Keratinocyte (primary cell): ENCODE measurements at places on chromosomes 12 and 14. TPM values are rescaled to one million over a fixed set of nuclear protein-coding genes. Genes with fewer than 3 reads are reported as not detected.

GRCh38 chr12:524167-524951 is 64.6 kb downstream of the B4GALNT3 start:
- DNase-seq = no peak

- DNase-seq = no peak
Observed at GRCh38 chr12:75842090-75842489, 189.5 kb downstream of the PHLDA1 start.

DNA sequence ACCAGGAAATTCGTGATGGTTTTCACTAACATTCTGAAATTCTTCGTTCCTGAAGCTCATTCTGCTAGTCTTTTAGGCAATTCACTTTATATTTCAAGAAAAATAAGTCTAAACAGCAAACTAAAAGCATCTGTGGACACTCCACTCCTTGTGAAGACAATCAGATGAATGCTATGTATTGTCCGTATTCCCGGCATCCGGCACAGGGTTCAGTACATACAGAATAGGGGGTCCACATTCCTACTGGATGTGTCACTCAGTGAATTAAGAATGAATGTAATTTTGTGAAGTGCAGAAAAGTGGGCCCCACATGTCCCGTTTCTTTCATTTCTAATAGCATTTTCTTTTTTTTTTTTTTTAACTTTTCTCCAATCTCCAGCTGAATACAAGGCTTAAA is 241.3 kb downstream of the GRIN2B start:
- no peak for DNase-seq

DNA sequence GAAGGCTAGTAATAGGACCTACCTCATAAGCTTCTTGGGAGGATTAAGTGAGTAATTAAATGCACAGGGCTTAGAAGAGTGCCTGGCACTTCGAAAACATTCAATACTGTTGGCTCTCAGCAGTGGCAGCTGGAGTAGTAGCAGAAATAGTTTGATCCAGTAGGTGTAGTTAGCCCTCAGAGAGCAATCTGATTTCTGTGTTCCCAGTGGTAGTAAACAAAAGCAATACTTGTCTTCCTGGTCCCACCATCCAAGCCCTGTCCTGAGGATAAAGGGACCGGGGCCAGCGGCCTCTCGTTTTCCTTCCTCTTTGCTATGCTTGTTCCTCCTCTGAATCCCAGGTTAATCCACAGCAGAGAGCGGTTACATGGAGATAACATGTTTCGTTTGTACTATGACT is 131.6 kb downstream of the SAMD4A start:
- no peak for DNase-seq

- DNase-seq = no peak
Observed at GRCh38 chr12:124576061-124576650, 8.7 kb upstream of the NCOR2 start.

DNA sequence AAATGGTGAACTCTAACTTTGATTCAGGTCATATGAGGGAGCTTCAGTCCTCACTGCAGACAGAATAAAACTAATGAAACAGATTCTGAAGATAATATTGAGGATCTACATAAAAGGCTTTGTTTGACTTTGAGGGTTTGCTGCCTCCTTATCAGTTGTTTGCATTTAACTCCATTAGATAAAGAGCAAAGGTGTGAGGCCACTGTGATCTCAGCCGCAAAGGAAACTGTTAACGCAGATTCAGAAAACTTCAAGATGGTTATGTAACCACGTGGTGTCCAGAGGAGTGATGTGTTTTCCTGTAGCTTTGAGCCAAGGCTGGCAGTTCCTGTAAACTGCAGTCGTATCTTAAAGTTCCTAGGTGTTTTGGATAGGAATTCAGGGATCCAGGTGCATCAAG is 67.8 kb downstream of the METTL25 start:
- DNase-seq = no peak

DNA sequence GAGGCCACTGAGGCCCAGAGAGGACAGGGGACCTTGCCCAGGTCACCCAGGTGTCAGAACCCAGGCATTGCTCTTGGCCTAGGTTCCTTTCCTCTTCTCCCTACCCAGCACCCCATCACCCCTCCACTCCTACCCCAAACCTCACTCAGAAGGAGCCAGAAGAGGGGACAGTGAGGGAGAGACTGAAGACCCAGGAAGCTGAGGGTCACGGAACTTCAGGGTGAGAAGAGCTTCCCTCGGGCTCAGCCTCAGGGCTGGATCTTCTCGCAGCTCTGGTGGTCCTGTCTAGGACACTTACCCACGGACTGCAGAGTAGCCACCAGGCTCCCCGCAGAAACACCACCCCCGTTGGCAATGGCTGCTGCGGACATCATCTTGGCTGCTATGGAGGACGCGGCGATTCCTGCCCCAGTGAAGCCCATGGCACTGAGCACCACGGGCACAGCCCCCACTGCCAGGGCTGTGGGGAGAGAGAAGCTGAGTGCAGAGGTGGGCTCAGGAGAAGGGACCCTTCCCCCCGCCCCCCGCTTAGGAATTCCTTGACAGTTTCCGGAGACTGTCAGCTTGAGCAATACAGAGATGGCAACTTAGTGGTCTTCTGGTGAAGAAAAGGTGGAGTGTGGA is 1.1 kb downstream of the IFI27L2 start:
- no peak for DNase-seq

- no peak for DNase-seq
Observed at GRCh38 chr14:90301122-90301521, 30.6 kb downstream of the NRDE2 start.

Gene RASAL1
- 0.05 to 0.17 TPM (median 0.06 TPM) in 3 replicates for polyA plus RNA-seq

GRCh38 chr12:54159140-54159539 is 29.6 kb downstream of the SMUG1 start:
- no peak for DNase-seq

- DNase-seq = no peak
Observed at GRCh38 chr12:5489017-5489416, 57.1 kb downstream of the NTF3 start.

DNA sequence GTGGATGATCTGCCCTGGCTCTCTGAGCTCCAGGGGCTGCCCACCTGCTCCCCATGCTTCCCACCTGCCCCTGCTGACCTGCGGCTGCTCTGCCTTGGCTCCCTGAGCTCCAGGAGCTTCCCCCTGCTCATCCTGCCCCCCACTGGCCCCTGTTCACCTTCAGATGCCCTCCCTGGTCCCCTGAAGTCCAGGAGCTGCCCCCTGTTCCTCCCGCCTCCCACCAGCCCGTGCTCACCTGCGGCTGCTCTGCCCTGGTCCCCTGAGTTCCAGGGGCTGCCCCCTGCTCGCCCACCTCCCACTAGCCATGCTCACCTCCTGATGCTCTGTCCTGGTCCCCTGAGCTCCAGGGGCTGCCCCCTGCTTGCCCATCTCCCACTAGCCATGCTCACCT is 219.7 kb downstream of the TMEM121 start:
- no peak for DNase-seq

Gene GPR68
- 1.2 to 5.7 TPM (median 2.3 TPM) in 3 replicates for polyA plus RNA-seq

GRCh38 chr12:117986705-117987469 is 18.1 kb upstream of the KSR2 start:
- peak; percentile 80 for DNase-seq

Gene ANHX
- polyA plus RNA-seq = not detected in 3 replicates

GRCh38 chr14:105351920-105352851 is 37.6 kb downstream of the PACS2 start:
- peak; percentile 67 for DNase-seq

DNA sequence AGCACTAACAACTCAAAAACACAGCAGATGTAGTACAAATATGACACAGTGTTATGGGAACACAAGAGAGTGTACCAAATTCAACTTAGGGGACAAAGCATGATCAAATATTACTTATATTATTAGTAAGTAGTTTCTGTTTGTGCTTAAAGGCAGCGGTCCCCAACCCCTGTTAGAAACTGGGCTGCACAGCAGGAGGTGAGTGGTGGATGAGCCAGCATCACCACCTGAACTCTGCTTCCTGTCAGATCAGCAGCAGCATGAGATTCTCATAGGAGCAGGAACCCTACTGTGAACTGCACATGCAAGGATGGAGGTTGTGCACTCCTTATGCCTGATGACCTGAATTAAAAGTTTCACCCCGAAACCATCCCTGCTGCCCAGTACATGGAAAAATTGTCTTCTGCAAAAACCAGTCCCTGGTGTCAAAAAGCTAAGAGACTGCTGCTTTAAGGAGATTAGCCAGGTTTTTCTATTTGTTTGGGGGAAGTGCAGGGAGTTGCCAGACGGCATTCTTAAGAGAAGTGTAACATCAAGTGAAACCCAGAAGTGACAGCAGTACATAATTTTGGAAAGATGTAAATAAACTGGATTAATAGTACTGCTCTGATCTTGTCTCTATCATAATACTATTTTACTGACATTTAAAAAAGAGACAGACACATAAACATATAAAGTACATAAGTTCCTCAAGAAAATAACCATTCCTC is 26.7 kb downstream of the GTF2A1 start:
- no peak for DNase-seq

Gene MAP1LC3B2
- polyA plus RNA-seq = 2.7 to 6.0 TPM (median 4.3 TPM) in 3 replicates

Gene FGF23
- polyA plus RNA-seq = not detected in 3 replicates

DNA sequence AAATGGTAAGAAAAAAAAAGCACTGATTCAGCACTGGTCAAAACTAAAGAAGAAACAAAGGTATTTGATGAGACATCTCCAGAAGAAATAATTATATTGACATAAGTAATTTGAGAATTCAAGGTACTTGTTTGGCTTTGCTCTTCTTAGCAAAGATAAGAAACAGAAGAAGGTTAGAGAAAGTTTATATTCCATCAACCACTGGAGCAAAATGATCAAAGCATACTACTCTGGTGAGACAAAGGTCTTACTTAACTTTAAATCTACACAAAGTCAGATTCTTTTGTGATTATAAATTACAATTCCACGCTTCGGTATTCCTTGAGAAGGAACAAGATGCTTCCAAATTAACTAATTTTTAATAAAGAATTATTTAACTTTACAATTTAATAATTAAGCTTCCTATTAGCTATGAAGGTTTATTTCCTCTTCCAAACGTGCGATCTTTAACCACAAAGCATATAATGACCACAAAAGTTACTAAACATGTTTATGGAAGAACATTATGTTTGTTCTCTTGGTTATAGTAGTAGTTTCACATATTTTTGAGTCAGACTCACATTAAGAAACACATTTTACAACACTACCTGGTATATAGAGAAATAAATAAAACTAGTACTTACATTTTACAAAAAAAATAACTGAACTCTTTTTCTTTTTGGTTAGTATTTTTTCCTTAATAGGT is 53.4 kb downstream of the METTL25 start:
- DNase-seq = no peak

Gene FOXG1
- polyA plus RNA-seq = not detected in 3 replicates
